ENCODE measurements at places on chromosomes 3 and 15.

GRCh38 chr3:190094160-190094718, 26.5 kb downstream of the P3H2 start:
- DNase-seq, result no peak

GRCh38 chr3:88779482-88779881, 327.9 kb upstream of the EPHA3 start:
- DNase-seq, result no peak

GRCh38 chr15:87710406-87710805, 546.1 kb downstream of the NTRK3 start:
- no peak for DNase-seq

DNA sequence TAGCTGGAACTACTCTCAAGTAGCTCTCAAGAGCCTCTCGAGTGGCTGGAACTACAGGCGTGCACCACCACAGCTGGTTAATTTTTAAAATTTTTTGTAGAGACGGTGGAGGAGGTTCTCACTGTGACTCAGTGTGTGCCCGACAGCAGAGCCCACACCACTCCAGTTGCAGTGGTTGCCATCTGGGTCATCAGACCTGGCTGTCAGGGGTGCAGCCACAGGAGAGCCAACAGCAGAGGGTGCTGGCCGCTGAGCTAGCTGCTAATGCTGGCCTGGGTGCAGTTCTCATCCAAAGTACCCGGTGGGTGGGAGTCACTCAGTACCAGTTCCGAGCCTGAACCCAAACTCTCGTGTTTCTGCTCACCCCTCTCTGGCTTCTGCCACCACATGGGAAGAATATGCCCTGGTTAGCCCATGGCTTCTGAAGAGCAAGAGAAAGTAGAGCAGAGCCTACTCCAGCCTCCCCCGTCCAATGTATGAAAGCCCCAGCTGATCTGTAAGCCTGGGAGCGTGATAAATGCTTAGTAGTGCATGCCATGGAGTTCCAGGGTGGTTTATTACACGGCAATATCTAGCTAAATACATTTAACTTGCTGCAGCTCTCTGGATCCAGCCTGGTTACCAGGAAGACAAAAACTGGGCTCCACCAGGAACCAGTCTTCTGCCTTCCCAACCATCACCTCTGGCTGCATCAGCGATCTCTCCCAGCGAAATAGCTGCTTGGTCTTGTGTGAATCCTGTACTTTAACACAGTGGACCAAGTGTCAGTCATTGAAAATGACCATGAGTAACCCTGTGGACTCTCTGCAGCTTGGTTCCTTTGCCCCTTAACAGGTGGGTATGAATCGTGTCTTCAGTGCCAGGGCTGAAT, 17.1 kb downstream of the UMPS start:
- no peak for DNase-seq

- no peak for DNase-seq
These were observed 4.5 kb downstream of the RNF168 start for GRCh38 chr3:196499061-196499460.
